Stimulated activated CD4-positive, alpha-beta T cell treated with anti-CD3 and anti-CD28 coated beads, Interleukin-4, amount 100 ng/mL, for 48 hours (primary cell): ENCODE measurements at places on chromosomes 3 and 15.

DNA sequence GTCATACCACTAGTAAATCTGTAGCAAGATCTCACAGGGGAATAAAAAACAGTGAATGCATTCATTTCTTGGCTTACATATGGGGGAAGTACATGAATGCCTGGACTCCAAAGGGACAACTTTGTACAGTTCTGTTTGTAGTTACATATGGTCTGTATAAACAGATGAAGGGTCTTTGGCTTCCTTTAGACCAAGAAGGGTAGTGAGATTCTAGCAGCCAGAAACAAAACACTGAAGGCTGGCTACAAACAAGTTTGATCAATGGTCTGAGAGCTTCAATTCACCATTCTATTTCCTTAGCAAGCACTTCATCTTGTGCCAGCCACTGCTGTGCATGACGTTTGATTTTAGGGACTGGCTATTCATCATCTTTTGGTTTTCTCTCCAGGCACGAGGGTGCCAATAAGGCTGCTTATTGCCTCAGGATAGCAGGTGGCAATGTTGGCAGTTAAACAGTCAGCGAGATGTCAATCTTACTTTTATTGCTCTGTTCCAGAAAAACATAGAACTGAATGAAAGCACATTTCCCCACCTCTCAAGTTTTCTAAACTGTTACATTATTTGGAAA is 313.7 kb upstream of the COL8A1 start:
- DNase-seq, result no peak

DNA sequence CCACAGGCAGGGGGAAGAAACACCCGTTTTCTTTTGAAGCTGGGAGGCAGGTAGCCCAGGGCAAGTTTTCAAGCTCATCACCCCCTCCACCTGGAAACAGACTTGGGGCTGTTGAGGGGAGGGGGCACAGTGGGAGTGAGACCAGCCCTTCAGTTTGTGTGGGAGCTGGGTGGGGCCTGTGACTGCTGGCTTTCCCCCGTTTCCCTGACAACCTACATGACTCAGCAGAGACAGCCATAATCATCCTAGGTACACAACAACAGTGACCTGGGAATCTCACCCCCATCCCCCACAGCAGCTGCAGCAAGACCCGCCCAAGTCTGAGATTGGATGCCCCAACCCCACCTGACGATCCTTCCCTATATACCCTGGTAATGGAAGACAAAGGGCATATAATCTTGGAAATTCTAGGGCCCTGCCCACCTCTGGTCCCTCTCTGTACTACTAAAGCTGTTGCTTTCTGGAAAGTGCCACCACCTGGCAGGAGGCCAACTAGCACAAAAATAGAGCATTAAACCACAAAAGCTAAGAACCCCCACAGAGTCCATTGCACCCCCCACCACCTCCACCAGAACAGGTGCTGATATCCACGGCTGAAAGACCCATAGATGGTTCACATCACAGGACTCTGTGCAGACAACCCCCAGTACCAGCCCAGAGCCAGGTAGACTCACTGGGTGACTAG is 422.2 kb upstream of the SGO1 start:
- no peak for DNase-seq

DNA sequence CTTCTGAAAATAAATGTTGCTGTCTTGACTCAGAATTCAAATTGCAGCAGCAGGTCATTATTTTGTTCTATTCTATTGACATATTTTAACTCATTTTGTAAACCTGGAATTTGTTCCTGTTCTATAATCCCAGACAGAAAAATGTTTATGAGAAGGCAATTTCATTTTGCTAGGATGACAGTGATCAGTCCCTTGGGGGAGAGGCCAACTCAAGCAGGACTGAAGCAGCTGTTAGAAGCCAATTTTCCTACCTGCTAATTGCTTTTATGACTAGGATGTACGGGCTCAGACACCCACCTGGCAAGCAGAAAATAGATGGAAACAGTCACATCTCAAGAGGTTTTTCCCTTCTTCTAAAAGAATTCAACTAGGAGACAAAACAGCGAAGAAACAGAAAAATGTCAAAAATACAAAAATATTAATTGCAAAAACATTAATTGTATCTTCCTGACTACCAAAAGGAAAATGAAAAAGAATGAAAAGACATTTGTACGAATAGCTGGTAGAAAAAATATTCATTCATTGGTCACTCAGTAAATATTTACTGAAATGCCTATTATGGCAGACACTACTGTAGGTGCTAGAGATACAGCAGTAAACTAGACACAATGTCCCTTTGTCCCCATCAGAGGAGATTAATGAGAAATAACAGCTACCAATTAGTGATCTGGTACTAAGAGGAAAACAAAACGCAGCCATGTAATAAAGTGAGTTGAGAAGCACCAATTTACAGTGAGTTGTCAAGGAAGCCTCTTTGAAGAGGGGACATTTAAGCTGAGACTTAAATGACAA is 73.5 kb downstream of the PEAK1 start:
- no peak for DNase-seq

- no peak for DNase-seq
Measured at GRCh38 chr15:90174140-90174875, 26.8 kb upstream of the SEMA4B start.
